A549 treated with GW870086 at 1 μM for 4 hours (cell line): ENCODE measurements at places on chromosomes 5 and 9. TPM values are rescaled to one million over a fixed set of nuclear protein-coding genes. Genes with fewer than 3 reads are reported as not detected.

Gene FAM193B
- total RNA-seq: 16.9 to 28.1 TPM (median 26.8 TPM) in 5 replicates

Gene CNTNAP3B
- 13.6 to 18.3 TPM (median 16.5 TPM) in 5 replicates for total RNA-seq

Gene IRGM
- 0.08 to 0.34 TPM (median 0.12 TPM) in 3 of 5 replicates, not detected in the others for total RNA-seq

Gene OXCT1
- total RNA-seq: 1.8 to 4.0 TPM (median 2.6 TPM) in 5 replicates

Gene PTGER4
- total RNA-seq: 3.1 to 4.5 TPM (median 3.8 TPM) in 5 replicates

Gene SFXN1
- total RNA-seq: 82.6 to 99.4 TPM (median 94.3 TPM) in 5 replicates

Gene AHRR
- 4.1 to 4.7 TPM (median 4.3 TPM) in 5 replicates for total RNA-seq

Gene RNF208
- total RNA-seq: 1.4 to 2.3 TPM (median 1.8 TPM) in 5 replicates

Gene ARSB
- total RNA-seq: 7.9 to 9.9 TPM (median 9.1 TPM) in 5 replicates

Gene ANKRD18A
- total RNA-seq: 5.6 to 13.3 TPM (median 9.8 TPM) in 5 replicates

Gene CYLC2
- not detected in 5 replicates for total RNA-seq

Gene RNF183
- 0.19 TPM in 1 of 5 replicates, not detected in the others for total RNA-seq

Gene ENHO
- 0.88 to 2.9 TPM (median 2.0 TPM) in 5 replicates for total RNA-seq

Gene TMOD1
- total RNA-seq: 1.6 to 2.4 TPM (median 2.1 TPM) in 5 replicates

Gene GNAQ
- total RNA-seq: 11.8 to 19.5 TPM (median 16.5 TPM) in 5 replicates

Gene PRXL2C
- total RNA-seq: 14.9 to 21.1 TPM (median 17.8 TPM) in 5 replicates

Gene LMNB1
- total RNA-seq: 55.0 to 69.6 TPM (median 57.8 TPM) in 5 replicates

Gene FNIP1
- total RNA-seq: 11.1 to 12.9 TPM (median 12.0 TPM) in 5 replicates

Gene NDUFAF2
- 72.4 to 84.0 TPM (median 77.2 TPM) in 5 replicates for total RNA-seq

Gene CDH9
- not detected in 5 replicates for total RNA-seq

Gene GPX8
- 30.5 to 40.2 TPM (median 36.6 TPM) in 5 replicates for total RNA-seq

Gene FOXD4L5
- not detected in 5 replicates for total RNA-seq

Gene CD14
- total RNA-seq: 3.0 to 4.8 TPM (median 4.6 TPM) in 5 replicates

Gene ANKS6
- total RNA-seq: 14.0 to 24.1 TPM (median 22.5 TPM) in 5 replicates

Gene MYOT
- total RNA-seq: not detected in 5 replicates

Gene IRX1
- total RNA-seq: not detected in 5 replicates

Gene FAM174A
- total RNA-seq: 13.9 to 15.9 TPM (median 14.5 TPM) in 5 replicates

Gene C5orf52
- total RNA-seq: not detected in 5 replicates

Gene HRCT1
- total RNA-seq: 0.16 to 0.32 TPM (median 0.28 TPM) in 5 replicates
